Activated naive CD8-positive, alpha-beta T cell treated with anti-CD3 and anti-CD28 coated beads, Interleukin-2, amount 10 ng/mL, durations not matched to agents 7 days and 5 days (primary cell): ENCODE measurements at places on chromosomes 4 and X.

DNA sequence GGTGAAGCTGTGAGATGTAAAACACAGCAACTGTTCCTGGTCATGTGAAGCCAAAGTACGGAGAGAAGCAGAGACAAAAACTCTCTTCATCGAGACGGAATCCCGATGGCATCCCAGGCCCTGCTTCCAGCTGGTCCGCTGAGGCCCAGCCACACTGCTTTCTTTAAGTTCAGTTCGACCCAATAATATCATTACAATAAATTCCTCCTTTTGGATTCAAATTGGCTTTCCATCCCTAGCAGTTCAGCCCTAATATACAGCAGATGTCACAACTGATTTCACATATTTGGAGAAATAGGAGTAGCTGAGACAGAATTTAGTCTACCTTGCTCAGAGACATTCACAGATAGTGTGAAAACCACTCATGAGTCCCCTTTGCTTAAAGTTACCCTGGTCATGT is 98.3 kb upstream of the SPRY1 start:
- H3K4me3 ChIP-seq, result no peak overlapping the region
- H3K27ac ChIP-seq, result no peak overlapping the region
- H3K27me3 ChIP-seq, result no peaks in the 10 kb centered on the region
- peaks cover 5% of the 10 kb centered on the region for H3K36me3 ChIP-seq
- no peak for DNase-seq
- peaks cover 2% of the 10 kb centered on the region for H3K4me1 ChIP-seq

DNA sequence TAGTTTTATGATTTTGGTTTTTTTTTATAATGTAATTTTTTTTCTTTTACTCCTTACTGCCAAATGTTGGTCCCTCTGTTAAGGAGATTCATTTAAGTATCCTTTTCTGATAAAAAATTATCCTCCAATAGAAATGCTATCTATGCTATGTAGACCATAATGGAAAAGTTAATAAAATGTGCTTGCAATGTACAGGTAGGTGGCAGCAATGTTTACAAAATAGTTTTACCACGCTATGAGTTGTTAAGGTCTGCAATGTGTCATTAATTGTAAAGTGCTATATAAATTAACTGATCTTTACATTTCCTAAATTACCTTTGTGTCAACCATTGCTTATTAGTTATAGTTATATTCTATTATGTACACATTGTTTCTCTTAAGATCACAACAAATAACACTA is 3.8 kb upstream of the CENPC start:
- peaks cover 4% of the 10 kb centered on the region for H3K36me3 ChIP-seq
- no peak overlapping the region for H3K27ac ChIP-seq
- peaks cover 2% of the 10 kb centered on the region for H3K27me3 ChIP-seq
- H3K4me1 ChIP-seq, result peaks cover 7% of the 10 kb centered on the region
- no peak overlapping the region for H3K4me3 ChIP-seq

GRCh38 chrX:106725931-106726330 is 570 bp upstream of the RNF128 start:
- peak overlapping the region; percentile 66 for H3K4me3 ChIP-seq
- DNase-seq, result no peak
- no peak overlapping the region for H3K27ac ChIP-seq
- peaks cover 4% of the 10 kb centered on the region for H3K4me1 ChIP-seq
- H3K27me3 ChIP-seq, result peaks cover 37% of the 10 kb centered on the region
- H3K36me3 ChIP-seq, result no peaks in the 10 kb centered on the region

- peaks cover 5% of the 10 kb centered on the region for H3K27me3 ChIP-seq
- H3K4me1 ChIP-seq, result no peaks in the 10 kb centered on the region
- DNase-seq, result no peak
- H3K36me3 ChIP-seq, result no peaks in the 10 kb centered on the region
Measured at GRCh38 chr4:114417214-114417613, 181.4 kb upstream of the UGT8 start.

- no peaks in the 10 kb centered on the region for H3K4me1 ChIP-seq
- H3K27me3 ChIP-seq, result peaks cover 32% of the 10 kb centered on the region
- no peak overlapping the region for H3K4me3 ChIP-seq
- no peaks in the 10 kb centered on the region for H3K36me3 ChIP-seq
- no peak for DNase-seq
Measured at GRCh38 chr4:154503598-154503997, 12.0 kb upstream of the DCHS2 start.

DNA sequence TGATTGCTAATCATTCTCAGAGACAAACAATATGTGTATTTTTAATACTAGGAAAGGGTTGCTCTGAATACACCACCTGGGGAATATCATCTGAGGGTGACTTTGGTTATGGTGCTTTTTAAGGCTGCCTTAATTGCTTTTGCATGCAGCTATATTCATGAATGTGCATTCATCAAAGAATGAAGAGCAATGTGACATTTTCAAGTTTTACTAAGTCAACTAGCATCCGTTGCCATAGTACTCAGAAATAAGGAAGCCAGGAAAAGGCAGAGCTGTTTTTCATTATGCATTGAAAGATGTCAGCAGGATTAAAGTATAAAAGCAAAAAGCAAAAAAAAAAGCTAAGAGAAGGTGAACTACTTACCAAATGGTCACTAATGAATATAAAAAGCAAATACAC is 67.4 kb upstream of the PCDH18 start:
- no peaks in the 10 kb centered on the region for H3K27me3 ChIP-seq
- no peaks in the 10 kb centered on the region for H3K36me3 ChIP-seq
- H3K4me1 ChIP-seq, result no peaks in the 10 kb centered on the region
- no peak overlapping the region for H3K27ac ChIP-seq
- no peak overlapping the region for H3K4me3 ChIP-seq
- DNase-seq, result no peak

GRCh38 chr4:149065753-149066152 is 623.5 kb upstream of the NR3C2 start:
- DNase-seq, result no peak
- H3K4me3 ChIP-seq, result no peak overlapping the region
- no peaks in the 10 kb centered on the region for H3K36me3 ChIP-seq
- no peak overlapping the region for H3K27ac ChIP-seq
- H3K27me3 ChIP-seq, result peaks cover 4% of the 10 kb centered on the region

DNA sequence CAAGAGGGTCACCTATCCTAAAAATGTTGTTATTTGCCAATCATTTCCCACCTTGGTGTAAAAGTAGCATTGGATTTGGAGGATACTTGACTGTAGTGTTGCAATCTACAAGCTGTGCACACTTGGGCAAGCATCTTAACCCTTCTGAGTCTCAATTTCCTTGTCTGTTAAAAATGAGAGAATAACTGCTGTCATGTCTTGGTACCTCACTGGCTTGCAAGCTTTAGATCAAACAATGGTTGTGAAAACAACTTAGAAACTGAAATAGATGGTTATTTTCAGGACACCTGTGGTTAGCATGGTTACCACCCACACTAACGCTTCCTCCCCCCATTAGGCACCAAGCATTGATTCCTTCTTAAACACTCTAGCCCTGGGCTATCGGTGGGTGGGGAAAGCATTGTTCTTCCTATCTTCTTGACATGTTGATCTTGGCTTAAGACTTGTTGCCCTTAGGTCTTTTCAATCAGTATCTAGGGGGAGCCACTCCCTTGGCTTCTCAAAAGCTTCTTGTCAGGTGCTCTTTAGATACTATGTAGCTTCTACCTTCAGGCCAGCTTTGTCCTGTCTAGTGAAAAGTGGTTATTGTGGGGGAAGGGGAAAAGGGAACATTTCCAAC is 10.6 kb upstream of the AMOT start:
- H3K4me1 ChIP-seq, result peaks cover 15% of the 10 kb centered on the region
- no peak for DNase-seq
- peak overlapping the region; percentile 22 for H3K4me3 ChIP-seq
- no peaks in the 10 kb centered on the region for H3K36me3 ChIP-seq
- H3K27me3 ChIP-seq, result peaks cover 2% of the 10 kb centered on the region

DNA sequence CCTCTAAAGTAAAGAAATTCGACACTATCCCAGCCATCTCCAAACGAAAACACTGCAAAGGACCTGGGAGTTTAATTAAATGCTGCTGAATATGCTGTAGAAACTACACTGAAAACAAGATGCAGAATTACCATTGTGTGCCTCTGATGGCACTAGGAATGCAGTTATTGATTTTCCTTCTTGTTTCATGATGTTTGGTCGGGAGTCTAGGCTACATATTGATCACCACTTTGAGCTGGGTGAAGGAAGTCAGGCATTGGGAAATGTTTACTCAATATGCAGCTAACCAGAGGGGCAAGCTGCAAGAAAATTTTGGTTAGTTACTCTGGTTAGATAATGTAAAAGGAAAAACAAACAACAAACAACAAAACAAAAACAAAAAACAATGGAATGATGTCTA is 650.7 kb upstream of the GALNTL6 start:
- no peaks in the 10 kb centered on the region for H3K36me3 ChIP-seq
- no peak for DNase-seq
- H3K4me3 ChIP-seq, result no peak overlapping the region

DNA sequence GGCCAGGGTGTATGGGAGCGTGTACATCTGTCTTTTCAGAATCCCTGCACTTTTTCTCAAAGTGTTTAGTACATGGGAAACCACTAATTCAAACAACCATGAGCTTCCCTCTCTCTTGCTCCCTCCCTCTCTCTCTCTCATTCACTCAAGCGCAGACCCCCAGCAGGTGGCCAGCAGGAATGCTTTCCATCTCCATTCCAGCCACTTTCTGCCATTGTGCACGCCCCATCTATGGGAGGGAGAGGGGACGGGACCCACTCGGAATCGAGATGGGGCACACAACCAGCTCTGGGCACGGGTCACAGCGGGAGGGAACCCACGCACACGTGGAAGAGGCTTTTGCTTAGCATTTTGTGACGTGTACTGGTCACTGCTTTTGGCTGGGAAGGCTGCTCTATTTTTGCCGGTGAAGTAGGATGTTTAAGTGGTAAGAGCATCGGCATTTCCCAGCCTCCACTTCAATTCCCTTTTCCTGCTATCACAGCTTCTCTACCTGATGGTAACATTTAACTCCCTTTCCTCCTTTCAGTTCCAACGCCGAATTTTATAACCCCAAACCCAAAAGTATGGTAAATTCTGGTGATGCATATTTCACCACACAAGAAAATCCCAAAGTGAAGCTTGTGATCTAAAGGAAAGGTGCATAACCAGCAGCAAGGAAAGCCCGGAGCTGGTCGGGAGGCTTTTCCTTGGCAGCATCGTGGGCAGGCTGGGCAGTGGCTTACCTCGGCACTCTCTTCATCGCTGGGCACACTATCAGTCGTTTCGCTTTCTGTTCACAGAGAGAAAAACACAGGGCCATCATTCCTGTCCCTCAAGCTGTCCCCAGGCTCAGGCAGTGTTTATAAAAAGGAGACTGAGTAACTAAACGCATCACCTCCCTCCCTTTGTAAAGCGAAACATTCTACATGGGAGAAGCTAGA is 84.1 kb downstream of the IRF2 start:
- peaks cover 72% of the 10 kb centered on the region for H3K36me3 ChIP-seq
- no peak overlapping the region for H3K27ac ChIP-seq
- no peaks in the 10 kb centered on the region for H3K27me3 ChIP-seq
- no peak overlapping the region for H3K4me3 ChIP-seq

DNA sequence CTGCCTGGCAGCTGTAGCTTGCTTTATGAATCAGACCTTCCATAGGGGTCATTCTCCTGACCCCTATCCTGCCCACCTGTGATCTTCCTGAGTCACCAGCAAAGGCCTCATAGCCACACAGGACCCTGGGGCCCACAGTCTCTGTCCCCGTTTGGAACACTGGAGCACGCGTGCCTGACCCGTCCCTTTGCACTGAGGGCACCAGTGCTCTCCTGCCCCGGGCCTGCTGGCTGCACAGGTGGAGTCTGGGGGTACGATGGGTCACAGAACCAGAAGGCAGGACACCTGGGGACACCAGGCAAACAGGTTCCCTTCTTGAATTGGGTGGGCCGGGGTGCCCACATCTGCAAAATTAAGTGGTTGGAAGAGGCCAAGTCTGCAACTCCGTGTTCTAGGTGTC is 97.2 kb downstream of the CPZ start:
- DNase-seq, result no peak
- no peaks in the 10 kb centered on the region for H3K36me3 ChIP-seq
- H3K27ac ChIP-seq, result no peak overlapping the region
- H3K27me3 ChIP-seq, result peaks cover 3% of the 10 kb centered on the region
- peaks cover 3% of the 10 kb centered on the region for H3K4me1 ChIP-seq

DNA sequence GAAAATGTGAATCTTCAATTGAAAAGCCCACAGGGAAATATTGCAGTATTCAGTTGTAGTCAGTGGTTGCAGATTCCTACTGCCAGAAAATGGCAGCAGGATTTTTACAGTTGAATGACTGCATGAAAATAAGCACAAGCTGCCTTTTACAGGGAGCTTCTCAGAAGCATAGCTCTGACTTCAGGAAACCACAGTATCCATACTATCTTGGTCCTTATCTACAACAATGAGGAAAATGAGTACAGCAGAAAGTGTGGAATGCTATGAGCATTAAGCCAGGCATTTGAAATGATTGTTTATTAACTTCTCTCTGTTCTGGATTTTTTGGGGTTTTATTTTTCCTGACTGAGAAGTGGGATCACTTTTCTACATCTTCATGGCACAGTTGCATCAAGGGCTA is 34.6 kb upstream of the PRRG1 start:
- H3K36me3 ChIP-seq, result no peaks in the 10 kb centered on the region
- DNase-seq, result no peak
- no peak overlapping the region for H3K4me3 ChIP-seq
- no peaks in the 10 kb centered on the region for H3K27me3 ChIP-seq
- no peaks in the 10 kb centered on the region for H3K4me1 ChIP-seq
- no peak overlapping the region for H3K27ac ChIP-seq

GRCh38 chrX:107678957-107679740 is 50.8 kb downstream of the PRPS1 start:
- peaks cover 2% of the 10 kb centered on the region for H3K27me3 ChIP-seq
- H3K36me3 ChIP-seq, result peaks cover 4% of the 10 kb centered on the region
- H3K4me1 ChIP-seq, result peaks cover 49% of the 10 kb centered on the region
- peak; percentile 64 for DNase-seq

DNA sequence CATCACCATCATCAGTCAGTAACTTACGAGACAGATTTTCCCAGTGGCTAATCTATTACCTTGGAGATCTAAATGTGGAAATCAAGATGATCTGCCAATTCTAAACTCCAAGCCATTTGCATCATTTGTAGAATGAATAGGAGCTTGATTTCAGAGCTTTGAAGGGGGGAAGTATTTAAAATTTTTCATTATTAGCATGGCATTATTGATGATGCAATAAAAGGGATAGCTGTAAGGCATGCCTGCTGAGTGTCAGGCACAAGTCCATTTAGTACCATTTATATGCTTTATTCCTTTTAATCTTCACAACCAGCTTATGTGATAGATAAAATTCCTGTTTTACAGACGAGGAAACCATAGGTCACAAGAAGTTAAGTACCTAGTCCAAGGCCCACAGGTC is 5.3 kb downstream of the EXOC1L start:
- H3K27me3 ChIP-seq, result peaks cover 7% of the 10 kb centered on the region
- H3K4me1 ChIP-seq, result no peaks in the 10 kb centered on the region
- H3K36me3 ChIP-seq, result no peaks in the 10 kb centered on the region
- no peak overlapping the region for H3K27ac ChIP-seq
- DNase-seq, result no peak
- H3K4me3 ChIP-seq, result no peak overlapping the region

GRCh38 chrX:153924149-153924861 is 1.8 kb downstream of the ARHGAP4 start:
- H3K27me3 ChIP-seq, result no peaks in the 10 kb centered on the region
- peaks cover 19% of the 10 kb centered on the region for H3K4me1 ChIP-seq
- peak overlapping the region; percentile 96 for H3K27ac ChIP-seq
- H3K4me3 ChIP-seq, result peak overlapping the region; percentile 97
